ENCODE measurements at places on chromosomes 16 and 17.
A peak's percentile ranks its signal among the peaks of the same experiment; 100 is the strongest.

- no peak for DNase-seq
Observed at GRCh38 chr16:66261826-66262225, 104.7 kb upstream of the CDH5 start.

DNA sequence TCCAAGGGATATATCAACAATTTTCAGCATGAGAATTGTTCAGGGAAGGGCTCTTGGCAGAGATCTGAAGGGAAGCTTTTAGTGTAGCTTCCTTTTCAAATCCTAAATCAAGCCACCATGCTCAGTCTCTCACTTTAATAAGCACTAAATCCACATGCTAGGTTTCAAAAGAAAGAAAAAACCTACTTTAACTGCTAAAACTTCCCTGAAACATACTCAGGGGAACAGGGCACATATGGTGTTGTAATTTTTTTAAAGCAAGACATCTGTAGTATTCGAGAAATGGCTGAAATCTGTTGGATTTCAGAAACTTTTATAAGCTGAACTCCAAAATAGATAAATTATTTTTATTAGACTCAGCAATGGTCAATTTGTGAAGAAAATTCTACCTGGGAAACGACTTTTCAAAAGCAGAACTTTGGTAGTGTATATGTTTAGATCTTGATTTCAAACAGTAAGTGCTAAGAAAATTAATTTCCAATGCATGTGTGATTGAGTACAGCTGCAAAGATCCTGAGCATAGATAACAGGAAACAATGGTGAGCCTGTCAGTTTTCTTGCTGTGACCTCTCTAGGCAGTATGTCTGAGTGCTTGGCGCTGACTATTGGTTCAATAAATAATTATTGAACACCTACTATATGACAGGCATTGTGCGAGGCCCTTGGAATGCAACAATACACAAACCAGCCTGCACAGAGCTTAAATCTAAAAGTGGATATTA is 804.5 kb upstream of the SOX9 start:
- DNase-seq, result no peak

DNA sequence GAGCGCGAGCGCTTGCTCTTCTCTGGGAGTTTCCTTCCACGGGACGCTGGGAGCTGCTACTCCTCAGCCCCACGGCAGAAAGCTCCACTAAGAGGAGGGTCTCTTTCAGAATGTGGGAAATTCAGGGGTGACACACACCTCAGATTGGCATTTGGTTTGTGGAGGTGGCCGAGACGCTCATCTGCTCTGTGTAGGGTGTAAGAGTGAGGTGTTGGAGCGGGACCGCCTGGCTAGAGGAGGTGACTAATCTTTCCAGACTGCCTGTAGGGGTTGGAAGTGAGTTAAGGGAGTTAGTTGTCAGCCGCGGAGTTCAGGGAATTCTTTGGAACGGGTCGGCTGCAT is 735 bp downstream of the PSMD11 start:
- peak; percentile 27 for DNase-seq

DNA sequence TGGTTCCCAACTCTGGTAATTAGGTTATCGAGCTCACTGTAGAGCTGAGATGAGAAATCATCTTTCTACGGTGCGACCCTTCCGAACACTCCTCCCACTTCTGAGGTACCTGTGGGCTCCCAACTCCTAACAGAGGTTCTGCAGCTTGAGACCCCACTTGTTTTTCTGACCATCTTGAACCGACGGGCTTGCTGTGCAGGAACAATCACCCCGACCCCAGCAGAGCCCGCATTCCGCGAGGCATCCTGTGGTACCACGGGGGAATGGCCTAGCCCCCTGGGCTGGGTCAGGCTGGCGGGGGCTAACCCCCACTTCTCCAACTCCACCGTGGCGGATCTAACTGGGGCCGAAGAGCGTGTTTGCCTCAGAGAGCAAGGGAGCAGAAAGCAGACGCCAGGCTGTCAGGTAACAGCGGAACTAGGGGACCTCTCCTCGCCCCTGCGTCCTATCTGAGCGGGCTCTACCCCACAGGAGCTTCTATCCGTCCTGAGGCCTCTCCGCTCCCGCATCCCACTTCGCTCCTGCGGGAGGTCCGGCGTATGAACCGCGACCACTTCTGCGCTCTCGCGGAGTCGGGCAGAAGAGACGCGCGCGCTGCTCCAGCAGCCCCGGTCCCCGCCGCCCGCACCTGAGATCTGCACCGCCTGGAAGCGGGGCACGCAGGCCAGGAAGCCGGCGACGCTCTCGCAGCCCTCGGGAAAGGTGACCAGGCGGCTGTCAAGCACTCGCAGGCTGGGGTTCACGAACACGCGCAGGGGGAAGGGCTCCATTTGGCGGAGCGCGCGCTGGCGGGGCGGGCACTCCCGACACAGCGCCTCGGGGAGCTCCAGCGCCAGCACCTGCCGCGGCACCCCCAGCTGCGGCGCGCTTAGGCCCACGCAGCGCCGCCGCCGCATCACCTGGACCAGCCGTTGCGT is 761 bp downstream of the PDF start:
- no peak for DNase-seq

GRCh38 chr16:19771796-19772195 is 53.7 kb downstream of the IQCK start:
- DNase-seq, result no peak

- DNase-seq, result peak; percentile 48
Observed at GRCh38 chr17:68172461-68172954, 75.3 kb upstream of the AMZ2 start.

GRCh38 chr17:82583720-82584234 is 64.2 kb downstream of the FOXK2 start:
- peak; percentile 82 for DNase-seq

Data from putamen (tissue), 1 donor.